ENCODE measurements at places on chromosomes 1 and 21. TPM values are rescaled to one million over a fixed set of nuclear protein-coding genes. Genes with fewer than 3 reads are reported as not detected.

Gene PLPP3
- total RNA-seq, result 136 TPM

Gene OR10T2
- not detected for total RNA-seq

Gene KIF17
- 1.8 TPM for total RNA-seq

Gene NPHS2
- not detected for total RNA-seq

Gene LHX4
- 0.04 TPM for total RNA-seq

Gene RGSL1
- total RNA-seq, result not detected

Gene SPAG17
- total RNA-seq, result 1.2 TPM

Gene SHCBP1L
- 0.35 TPM for total RNA-seq

Gene RAP1GAP
- 0.62 TPM for total RNA-seq

Gene CHRM3
- 2.5 TPM for total RNA-seq

Gene MORN1
- total RNA-seq, result 8.0 TPM

Gene DCDC2B
- total RNA-seq, result not detected

Gene HES2
- not detected for total RNA-seq

Gene AKR7A3
- total RNA-seq, result 1.3 TPM

Gene SLC9C2
- not detected for total RNA-seq

Gene NBPF20
- total RNA-seq, result 9.4 TPM

Gene RPE65
- total RNA-seq, result 0.04 TPM

Gene MYOC
- total RNA-seq, result 9.7 TPM

Gene LIN28A
- total RNA-seq, result not detected

Gene DNALI1
- total RNA-seq, result 8.2 TPM

Gene RGS16
- 8.2 TPM for total RNA-seq

Gene S100B
- total RNA-seq, result 20.0 TPM

Gene ROR1
- total RNA-seq, result 10.5 TPM

Gene KCNT2
- 10.6 TPM for total RNA-seq

Gene F13B
- not detected for total RNA-seq

Gene DNAJC28
- total RNA-seq, result 2.8 TPM

Gene CD53
- total RNA-seq, result 8.2 TPM

Gene AMY2A
- not detected for total RNA-seq

Gene CNR2
- total RNA-seq, result under 0.01 TPM

Gene GBP6
- total RNA-seq, result 0.04 TPM

Gene PACC1
- 7.8 TPM for total RNA-seq

Gene LEFTY2
- 2.7 TPM for total RNA-seq

Gene FALEC
- total RNA-seq, result 0.84 TPM

Gene OR2L13
- not detected for total RNA-seq

Gene RNU1-3
- total RNA-seq, result 2,384 TPM

Gene SMIM1
- 7.1 TPM for total RNA-seq

Gene PRELP
- total RNA-seq, result 1.5 TPM

Gene LYPD8
- not detected for total RNA-seq

Gene SNAPIN
- 53.0 TPM for total RNA-seq

Gene RPF1
- total RNA-seq, result 34.7 TPM

Gene GUCA2A
- not detected for total RNA-seq

Gene FMOD
- total RNA-seq, result 258 TPM

Gene TPM3
- 281 TPM for total RNA-seq

Gene HORMAD1
- total RNA-seq, result 0.18 TPM
